ENCODE measurements at places on chromosomes 5 and 9.

GRCh38 chr9:136267261-136268111, 21.9 kb upstream of the QSOX2 start:
- peak; percentile 85 for DNase-seq

GRCh38 chr5:68942169-68942568, 151.6 kb upstream of the SLC30A5 start:
- no peak for DNase-seq

GRCh38 chr5:127586066-127586770, 62.7 kb upstream of the CTXN3 start:
- DNase-seq = no peak

GRCh38 chr9:127561491-127562278, 50.4 kb upstream of the STXBP1 start:
- peak; percentile 23 for DNase-seq

- DNase-seq = no peak
Observed at GRCh38 chr5:16970826-16971225, 34.7 kb upstream of the MYO10 start.

DNA sequence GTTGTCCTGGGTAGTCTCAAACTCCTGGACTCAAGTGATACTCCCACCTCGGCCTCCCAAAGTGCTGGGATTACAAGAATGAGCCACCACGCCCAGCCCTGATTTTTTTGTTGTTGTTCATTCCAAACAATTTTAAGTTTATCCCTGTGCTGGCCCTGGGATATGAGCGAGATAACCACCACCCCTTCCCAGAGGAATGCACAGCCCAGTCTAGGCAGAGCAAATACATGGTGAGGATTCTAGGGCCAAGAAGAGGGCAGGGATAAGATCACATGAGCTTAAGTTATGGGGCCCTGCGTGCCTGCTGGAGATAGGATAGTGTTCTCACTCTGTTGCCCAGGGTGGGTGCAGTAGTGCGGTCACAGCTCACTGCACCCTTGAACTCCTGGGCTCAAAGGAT, 21.0 kb upstream of the TOR1B start:
- DNase-seq = no peak

GRCh38 chr9:34793428-34793827, 83.5 kb upstream of the CCL21 start:
- DNase-seq = no peak

DNA sequence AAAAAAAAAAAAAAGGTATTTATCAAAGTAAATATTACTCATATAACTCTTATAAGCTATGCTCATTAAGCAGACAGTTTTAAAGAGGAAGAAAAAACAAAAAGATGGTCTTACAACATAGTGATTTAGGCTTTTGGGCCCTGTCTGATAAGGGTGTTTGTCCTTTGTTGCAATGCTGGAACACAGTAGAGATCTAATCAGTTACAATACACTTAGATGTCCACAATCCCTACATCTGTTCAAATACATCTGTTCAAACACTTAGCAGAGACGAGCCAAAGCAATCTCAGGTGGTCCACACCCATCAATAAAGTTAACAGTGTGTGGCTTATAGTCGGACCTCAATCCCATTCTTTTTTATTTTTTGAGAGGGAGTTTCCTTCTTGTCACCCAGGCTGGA, 11.0 kb downstream of the PRXL2C start:
- no peak for DNase-seq

DNA sequence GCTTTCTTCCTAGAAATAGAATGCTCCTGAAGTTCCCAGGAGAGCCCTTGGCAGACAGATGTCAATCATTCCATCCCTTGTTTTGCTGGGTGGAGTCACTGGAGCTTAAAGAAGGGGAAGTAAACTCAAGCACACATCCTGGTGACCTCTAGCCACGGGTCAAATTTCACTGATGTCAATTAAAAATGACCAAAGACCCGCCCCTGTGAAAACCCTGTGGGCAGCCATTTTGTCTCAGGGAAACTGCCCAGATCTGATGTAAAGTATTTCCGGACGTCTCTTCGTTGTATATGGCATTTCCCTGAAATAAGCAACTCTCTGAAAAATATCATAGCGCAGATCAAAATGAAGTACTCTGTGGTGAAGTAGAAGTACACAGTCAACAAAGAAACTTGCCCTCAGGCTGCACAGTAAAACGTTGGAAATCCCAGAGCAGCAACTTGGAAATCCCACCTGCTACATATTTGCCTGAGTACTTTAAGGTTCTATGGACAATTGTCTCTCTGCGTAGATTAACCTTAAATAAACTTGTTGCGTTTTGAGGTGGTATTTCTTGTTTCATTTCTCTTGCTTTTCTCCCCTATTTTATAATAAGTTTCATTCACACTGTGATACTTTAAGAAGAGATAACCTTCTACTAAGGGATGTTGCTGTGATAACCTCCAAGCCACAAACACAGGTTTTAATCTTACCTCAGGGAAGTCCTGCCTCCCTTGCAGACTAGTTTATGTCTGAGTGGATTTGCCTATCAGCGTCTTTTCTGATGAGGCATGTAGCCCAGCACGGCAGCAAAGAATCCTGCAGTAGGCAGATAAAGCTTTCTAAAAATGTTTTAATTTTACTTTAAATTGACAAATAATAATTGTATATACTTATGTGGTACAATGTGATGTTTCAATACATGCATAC, 60.9 kb upstream of the PIP5K1B start:
- no peak for DNase-seq

- no peak for DNase-seq
Observed at GRCh38 chr5:141382469-141383294, at the start of gene PCDHGA7. Gene PCDHGA7, plus strand, starts transcription at chr5:141382742. Its CDS starts 158 bp downstream, at chr5:141382900.

DNA sequence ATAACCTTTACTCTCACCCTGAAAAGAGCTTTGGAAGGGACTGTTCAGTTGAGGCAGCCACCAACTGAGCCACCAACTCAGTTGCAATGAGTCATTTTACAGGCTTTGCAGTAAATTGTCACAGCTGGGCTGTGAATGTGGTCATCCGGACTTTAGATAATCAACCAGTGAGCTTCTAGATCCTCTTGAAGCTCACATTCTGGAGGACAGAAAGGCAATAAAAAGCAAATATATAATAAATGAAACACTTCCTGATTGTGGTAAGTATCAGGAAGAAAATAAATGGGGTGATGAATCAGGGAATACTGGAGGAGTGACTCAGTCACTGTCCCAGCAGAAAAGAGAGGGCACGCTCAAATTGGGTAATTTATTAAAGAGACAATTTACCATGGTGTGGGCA, 13.2 kb upstream of the C5orf58 start:
- no peak for DNase-seq

GRCh38 chr5:62312036-62312435, 6.0 kb downstream of the KIF2A start:
- no peak for DNase-seq

GRCh38 chr9:79430619-79431018, 141.1 kb upstream of the TLE4 start:
- DNase-seq = no peak

DNA sequence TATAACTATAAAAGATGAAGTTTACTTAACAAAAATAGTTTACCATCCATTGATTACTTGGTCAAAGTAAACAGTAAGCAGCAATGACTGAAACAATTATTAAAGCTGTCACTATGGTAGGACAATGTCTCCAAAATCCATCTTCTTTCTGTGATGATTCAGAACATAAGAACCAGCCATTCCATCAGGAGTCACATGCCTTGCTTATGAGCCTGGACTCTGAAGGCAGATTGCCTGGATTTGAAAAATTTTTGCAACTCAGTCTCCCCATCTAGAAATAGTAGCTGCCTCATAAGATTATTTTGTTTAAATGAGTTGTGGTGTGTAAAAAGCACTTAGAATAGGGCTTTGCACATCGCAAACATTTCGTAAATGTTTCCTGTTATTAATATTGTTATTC, 136.2 kb downstream of the LIFR start:
- DNase-seq = no peak

DNA sequence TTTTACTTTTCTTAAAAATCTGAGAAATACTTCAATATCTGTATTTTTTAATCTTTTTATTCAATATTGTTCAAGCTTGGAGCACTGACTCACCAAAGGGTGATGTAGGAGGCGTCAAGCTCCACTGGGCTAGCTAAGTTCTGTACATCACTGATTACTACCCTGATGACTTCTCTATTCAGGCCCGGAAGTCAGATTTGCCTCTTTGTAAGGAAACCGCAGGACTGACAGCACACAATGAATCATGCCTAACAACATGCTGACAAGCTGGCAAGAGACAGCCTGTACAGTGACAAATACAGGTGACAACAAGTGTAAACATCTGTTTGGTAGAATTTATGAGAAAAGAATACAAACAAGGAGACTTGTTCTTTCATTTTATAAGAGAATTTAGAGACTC, 627.9 kb upstream of the RORB start:
- DNase-seq = peak; percentile 27

DNA sequence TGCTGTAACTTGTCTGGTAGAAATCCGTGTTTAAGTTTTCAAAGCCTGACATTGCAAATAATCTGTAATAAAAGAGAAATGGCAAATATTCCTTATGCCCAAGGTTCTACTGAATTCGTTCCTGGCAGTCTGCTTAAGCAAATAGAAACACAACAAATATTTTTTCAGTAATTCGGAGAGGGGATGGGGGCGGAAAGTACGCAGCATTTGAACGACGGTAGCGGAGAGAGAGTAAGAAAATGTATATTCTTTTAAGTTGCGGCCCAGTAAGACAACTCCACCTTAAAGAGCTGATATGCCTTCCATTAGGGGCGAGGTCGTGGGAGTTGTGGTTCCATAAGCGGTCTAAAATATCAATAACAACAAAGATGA, 569 bp downstream of the YIPF5 start:
- no peak for DNase-seq

GRCh38 chr5:81161012-81161601, 72.0 kb upstream of the CKMT2 start:
- no peak for DNase-seq

GRCh38 chr5:41815261-41815660, 55.0 kb downstream of the OXCT1 start:
- DNase-seq = no peak

DNA sequence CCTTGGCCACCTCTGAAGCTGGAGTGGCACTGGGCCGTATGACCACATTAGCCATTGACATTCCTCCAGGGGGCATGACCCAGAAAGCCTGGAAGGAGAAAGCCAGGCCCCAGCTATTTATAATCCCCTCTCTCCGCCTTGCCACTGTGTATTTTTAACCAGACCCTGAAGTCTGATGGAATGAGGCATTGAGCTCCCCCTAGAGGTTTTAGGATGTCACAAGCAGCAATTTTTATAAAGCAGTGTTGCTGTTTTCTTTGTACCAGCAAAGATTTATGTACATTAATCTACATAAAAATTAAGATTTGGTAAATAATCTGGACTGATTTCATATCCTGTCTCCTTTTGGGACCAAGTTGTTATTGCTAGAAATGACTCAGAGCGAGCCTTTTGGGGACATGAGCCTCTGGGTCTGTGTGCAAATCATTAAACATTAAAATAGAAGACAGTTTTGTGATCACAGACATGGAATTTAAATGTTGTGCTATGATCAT, 127.1 kb downstream of the TRIO start:
- DNase-seq = peak; percentile 20

DNA sequence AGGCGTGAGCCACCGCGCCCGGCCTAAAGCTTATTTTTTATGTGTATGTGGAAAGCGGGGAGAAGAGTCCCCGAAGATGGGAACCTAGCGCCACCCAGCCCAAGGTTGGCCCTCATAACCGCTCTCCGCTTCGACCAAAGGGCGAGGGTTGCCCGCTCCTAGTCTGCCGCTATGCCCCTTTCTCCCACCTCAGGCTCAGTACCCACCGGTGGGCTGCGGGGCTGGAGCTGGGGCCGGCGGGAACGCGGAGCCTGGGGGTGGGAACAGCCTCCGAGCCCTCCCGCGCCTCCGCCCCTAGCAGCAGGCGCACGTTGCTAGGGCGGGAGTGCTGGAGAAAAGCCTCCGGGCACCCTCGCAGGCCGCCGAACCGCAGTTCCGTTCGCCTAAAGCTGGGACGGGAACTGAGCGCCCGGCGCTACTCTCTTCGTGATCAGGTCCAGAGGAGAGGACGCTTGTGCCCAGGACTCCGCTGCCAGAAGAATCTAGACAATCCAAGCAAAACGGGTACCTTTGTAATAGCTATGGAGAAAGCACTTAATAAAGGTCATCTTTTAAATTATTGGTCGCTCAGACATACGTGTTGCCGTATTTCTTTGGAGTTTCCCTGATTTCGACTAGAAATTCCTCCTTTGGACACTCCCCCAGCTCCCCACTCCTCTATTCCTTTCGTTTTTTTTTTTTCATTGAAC, at the start of gene WDR31:
Gene WDR31 (minus strand): TSS at position 265 of the 689 bp plus-strand sequence. CDS start 8,253 bp downstream, outside the sequence.
- DNase-seq = peak; percentile 82

DNA sequence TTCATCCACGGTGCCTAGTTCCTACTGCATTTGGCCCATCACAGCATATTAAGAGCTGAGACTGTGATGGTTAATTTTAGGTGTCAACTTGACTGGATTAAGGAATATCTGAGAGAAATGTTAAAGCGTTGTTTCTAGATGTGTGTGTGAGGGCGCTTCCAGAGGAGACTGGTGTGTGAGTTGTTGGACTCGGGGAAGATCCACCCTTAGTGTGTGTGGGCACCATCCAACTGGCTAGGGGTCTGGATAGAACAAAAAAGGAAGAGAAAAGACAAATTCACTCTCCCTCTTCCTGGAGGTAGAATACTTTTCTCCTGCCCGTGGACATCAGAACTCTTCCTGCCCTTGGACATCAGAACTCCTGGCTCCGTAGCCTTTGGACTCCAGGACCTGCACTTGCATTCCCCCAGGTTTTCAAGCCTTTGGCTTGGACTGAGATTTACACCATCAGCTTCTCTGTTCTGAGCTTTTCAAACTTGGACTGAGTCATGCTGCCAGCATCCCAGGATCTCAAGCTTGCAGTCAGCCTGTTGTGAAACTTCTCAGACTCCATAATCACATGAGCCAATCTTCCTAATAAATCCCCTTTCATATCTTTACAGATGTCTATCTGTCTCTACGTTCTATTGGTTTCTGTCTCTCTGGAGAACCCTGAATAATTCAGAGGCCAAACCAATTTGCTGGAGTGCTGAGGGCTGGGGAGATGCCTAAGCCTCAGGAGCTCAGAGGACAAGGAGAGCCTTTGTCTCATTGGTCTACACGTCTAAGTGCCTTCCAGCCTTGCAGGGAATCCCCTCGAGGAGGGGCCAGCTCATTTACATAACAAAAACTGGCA, 164.5 kb downstream of the DCP2 start:
- no peak for DNase-seq

- no peak for DNase-seq
Observed at GRCh38 chr5:148561801-148562311, 92.5 kb downstream of the HTR4 start.

DNA sequence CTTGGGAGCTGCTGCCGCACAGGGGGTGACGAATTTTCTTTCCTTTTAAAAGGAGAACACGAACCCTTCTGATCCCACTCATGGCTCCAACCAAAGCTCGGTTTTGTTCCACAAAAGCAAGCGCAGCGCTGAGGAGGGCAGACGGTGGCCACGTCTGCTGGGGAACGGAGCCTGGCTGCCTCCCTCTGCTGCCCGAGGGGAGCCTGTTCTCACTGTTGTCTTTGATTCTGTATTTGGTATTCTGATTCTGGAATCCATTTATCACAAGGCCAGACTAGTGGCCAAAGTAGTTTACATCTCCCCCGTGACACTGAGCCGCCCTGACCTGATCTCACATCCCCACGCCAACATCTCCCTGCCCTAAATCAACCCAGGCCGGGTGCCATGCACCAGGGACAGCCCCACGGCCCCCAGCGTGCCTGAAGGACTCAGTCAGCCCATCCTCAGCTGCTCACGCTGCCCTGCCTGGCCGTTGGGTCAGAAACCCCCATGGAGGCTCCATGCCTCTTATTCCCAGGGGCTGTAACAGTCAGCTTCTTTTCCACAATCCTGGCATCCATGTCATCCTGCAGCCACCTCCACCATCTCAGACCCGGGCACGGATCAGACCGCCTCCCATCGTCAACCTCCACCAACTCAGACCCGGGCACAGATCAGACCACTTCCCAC, 6.7 kb upstream of the NSMF start:
- no peak for DNase-seq

GRCh38 chr9:128335161-128335560, 5.2 kb upstream of the SLC27A4 start:
- no peak for DNase-seq
